ENCODE measurements at places on chromosomes 3 and 15. TPM values are rescaled to one million over a fixed set of nuclear protein-coding genes. Genes with fewer than 3 reads are reported as not detected.

GRCh38 chr15:77239882-77240608, 169.1 kb upstream of the TSPAN3 start:
- DNase-seq, result no peak

GRCh38 chr15:47383102-47383501, 334.2 kb upstream of the SEMA6D start:
- DNase-seq, result no peak

- DNase-seq, result no peak
Measured at GRCh38 chr3:179450261-179450701, 989 bp downstream of the GNB4 start.

GRCh38 chr15:66369773-66370651, 13.5 kb upstream of the TIPIN start:
- DNase-seq, result no peak

DNA sequence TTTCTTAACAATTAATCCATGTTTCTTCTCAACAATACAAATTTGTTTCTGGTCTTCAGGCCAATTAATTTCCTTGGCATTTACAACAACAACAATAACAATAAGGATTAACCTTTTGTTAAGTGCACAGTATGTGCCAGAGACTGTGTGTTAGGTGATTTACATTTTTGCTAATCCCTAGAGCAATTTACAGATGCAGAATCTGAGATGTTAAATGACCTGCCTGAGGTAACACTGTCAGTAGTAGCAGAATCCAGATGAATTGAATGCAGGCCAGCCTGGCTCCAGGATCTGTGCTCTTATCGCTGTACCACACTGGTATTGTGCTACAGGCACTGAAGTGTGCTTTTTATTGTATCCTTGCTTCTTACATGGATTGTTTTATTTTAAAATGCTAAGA, 122.2 kb downstream of the MEIS2 start:
- DNase-seq, result no peak

- DNase-seq, result no peak
Measured at GRCh38 chr3:21449738-21450137, 301.3 kb downstream of the ZNF385D start.

DNA sequence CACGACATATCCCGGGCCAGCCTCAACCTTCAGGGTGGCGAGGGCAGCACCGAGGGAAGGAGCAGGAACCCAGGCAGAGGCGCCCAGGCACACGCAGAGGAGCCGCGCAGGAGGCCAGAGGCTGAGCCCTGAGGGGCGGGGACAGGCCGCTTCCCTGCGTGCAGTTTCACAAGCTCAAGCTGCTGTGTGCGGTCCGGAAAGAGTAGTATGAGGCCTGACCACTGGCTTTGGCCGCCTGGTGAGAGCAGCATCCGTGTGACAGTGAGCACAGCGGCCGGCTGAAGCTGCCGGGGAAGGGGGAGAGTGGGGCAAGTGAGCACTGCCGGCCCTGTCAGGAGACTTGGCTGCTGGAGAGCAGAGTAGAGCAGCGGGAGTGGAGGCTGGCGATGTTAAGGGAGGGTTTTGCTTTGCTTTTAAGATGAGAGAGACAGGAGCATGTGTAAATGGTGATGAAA, 8.7 kb downstream of the ZDHHC19 start:
- DNase-seq, result no peak

GRCh38 chr15:35605764-35606449, 59.9 kb upstream of the DPH6 start:
- DNase-seq, result no peak

GRCh38 chr3:44984335-44984734, 8.3 kb downstream of the EXOSC7 start:
- no peak for DNase-seq

The PLS1 gene
- 1.2 TPM for total RNA-seq

The BCHE gene
- 71.8 TPM for total RNA-seq

The TGM4 gene
- total RNA-seq, result not detected
